ENCODE measurements at places on chromosomes 3 and 15. TPM values are rescaled to one million over a fixed set of nuclear protein-coding genes. Genes with fewer than 3 reads are reported as not detected.

PRRT3 gene
- 1.3 TPM for polyA plus RNA-seq

TFG gene
- polyA plus RNA-seq, result 125 TPM

ZMYND10 gene
- 0.76 TPM for polyA plus RNA-seq

DNA sequence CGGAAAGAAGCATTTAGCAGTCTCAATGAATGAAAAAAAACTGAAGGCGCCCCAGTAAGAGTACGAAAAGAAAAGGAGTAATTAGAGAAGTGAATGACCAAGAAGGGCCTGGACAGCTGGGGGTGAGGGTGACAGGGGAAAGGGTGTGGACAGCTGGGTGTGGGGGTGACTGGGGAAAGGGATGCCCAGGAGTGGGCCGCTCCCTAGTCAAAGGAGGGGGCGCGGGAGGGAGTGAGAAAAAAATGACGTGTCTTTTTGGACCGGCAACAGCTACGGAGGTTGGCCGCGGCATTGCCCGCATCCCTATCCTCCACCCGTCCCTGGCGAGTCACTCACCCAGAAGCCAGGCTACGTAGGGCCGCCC is 274 bp upstream of the ZCWPW2 start:
- H3K36me3 ChIP-seq, result peaks cover 2% of the 10 kb centered on the region
- peaks cover 5% of the 10 kb centered on the region for H3K4me1 ChIP-seq
- H3K27me3 ChIP-seq, result no peaks in the 10 kb centered on the region
- H3K27ac ChIP-seq, result peak overlapping the region; percentile 99
- peak overlapping the region; percentile 80 for H3K4me3 ChIP-seq
- no peak for DNase-seq

- H3K4me1 ChIP-seq, result no peaks in the 10 kb centered on the region
- peak overlapping the region; percentile 89 for H3K27ac ChIP-seq
- DNase-seq, result no peak
- H3K27me3 ChIP-seq, result no peaks in the 10 kb centered on the region
- peaks cover 9% of the 10 kb centered on the region for H3K36me3 ChIP-seq
- H3K4me3 ChIP-seq, result peak overlapping the region; percentile 54
Observed at GRCh38 chr15:60477916-60478565, 901 bp downstream of the ICE2 start.

Measured in small intestine (tissue), 16 donors.